GM04503 (cell line): ENCODE measurements at places on chromosomes 7 and 10.

DNA sequence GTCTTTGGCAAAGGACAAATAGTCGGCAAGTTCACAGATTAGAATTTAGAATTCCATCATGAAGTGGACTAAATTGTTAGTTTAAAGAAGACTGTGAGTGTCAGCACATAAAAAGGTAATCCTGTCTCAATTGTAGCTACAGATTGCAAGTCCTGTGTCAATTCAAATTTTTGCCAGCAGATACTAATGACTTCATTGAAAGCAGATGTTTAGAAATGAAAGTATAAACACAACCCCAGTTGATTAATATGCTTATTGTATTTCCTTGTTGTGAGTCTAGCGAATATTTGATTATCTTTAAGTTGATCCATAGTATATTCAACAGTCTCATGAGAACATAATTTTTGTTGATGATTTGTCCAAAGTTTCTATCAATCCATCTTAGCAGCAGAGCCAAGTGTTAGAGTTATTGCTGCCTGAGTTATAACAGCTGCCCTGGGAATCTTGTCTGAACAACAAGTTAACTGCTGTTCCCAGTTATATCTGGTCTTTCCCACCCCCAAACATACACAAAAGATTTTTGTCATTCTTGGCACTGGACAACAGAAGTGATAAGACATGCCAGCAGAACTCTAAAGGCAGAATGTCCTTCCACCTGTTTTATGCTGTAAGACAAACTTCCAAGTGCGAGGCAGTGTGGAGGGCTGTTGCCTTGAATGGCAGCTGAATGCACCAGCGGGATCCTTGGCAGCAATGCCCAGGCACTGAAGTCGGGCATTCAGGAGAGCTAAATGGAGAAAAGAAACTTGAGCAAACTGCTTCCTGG lies 21.3 kb upstream of the HERPUD2 start:
- DNase-seq = no peak

GRCh38 chr10:117260084-117260483 lies 19.2 kb downstream of the SLC18A2 start:
- DNase-seq = no peak

- DNase-seq = peak; percentile 39
Observed at GRCh38 chr10:3625959-3626751, 158.9 kb downstream of the KLF6 start.

- DNase-seq = no peak
Observed at GRCh38 chr10:42975005-42975493, 101.8 kb upstream of the RET start.

- no peak for DNase-seq
Observed at GRCh38 chr7:13748998-13749397, 240.5 kb downstream of the ETV1 start.

GRCh38 chr10:6053303-6053702 lies 8.9 kb downstream of the IL2RA start:
- DNase-seq = no peak

DNA sequence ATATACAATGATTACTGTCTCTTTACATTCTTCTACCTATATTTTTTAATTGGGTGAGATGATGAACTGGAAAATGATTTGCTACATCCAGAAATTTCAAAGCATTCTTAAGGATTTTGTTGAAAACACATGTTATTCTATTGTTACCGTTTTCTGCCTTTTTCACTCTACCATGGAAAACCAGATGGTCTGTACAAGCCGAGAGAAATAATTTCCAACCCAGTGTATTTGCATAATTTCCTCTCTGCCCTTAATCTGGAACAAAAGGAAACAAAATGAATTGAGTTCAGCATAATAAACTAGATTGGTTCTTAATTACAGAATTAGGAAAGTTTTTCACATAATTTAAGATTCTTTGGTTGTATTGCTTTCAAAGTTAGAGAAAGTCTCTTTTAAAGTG lies 211.2 kb downstream of the CACNB2 start:
- DNase-seq = no peak

GRCh38 chr10:105834261-105835059 lies 1193.4 kb downstream of the SORCS3 start:
- no peak for DNase-seq

- DNase-seq = no peak
Observed at GRCh38 chr7:30694774-30695721, 12.8 kb upstream of the CRHR2 start.

DNA sequence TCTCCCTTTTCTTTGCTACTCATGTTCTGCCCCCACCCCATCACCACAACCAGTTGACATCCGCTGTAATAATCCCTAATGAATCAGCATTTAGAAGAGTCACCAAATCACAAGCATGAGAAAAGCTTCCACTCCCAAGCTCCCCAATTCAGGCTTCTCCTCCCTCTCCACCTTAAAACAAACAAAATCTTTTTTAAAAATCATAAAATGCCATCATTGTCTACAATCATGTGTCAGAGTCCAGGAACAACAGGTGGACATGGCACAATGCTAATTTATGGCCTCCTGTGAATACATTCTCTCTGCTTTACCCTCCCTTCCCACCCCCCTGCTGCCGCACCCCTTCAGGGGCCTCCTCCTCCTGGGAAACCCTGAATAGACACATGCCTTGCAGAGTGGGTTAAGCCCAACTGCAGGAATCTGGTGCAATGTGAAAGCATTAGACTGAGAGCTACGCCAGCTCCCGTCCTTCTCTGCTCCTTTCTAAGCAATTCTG lies 3.7 kb downstream of the LRRC4 start:
- no peak for DNase-seq

- DNase-seq = no peak
Observed at GRCh38 chr10:75272094-75272493, 36.3 kb upstream of the COMTD1 start.

- DNase-seq = no peak
Observed at GRCh38 chr10:91880310-91880709, 29.0 kb downstream of the FGFBP3 start.

DNA sequence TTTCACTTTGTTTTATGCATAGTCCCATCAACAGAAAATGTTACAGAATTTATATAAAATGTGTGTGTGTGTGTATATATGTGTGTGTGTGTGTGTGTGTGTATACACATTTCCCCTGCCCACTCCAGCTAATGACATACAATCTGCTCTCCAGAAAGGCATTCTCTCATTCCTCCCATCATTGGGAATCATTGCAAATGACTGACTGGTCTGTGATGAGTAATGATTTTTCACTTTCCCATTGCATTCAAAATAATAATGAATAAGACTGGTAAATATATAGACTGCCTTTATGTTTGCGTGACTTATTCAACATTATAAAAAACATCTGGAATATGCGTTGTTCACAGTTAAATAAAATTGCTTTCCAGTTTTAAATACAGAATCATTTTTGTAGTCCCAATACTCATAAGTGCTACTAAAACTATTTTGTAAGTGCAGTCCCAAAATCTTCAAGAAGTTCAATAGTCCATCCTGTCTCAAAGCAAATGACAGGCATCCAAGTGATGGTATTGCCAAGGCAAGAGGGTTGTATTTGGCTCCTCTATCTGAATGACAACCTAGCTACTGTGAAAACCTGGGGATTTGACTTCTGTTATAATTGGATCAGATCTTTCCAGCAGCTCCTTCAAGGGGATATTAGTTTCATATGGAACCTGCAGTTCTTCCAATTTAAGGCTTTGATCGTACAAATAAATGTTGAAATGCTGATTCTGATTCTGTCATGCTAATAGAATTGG lies 150.9 kb downstream of the POLR1F start:
- DNase-seq = no peak

DNA sequence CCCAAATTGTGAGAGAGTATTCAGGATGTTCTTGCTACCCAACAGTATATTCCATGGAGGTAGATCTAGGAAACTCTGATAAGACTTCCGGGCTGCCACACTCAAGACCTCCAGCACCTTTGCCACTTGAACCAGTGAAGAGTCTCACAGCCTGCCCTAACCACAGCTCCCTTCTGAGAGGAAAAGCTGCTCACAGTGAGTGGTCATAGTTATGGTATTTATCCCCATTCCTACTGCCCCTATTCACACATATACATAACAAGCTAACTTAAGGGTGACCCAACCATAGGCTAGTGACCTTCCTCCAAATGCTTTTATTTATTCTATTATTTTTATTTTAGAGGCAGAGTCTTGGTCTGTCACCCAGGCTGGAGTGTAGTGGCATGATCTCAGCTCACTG lies 156.3 kb downstream of the PTEN start:
- DNase-seq = no peak

DNA sequence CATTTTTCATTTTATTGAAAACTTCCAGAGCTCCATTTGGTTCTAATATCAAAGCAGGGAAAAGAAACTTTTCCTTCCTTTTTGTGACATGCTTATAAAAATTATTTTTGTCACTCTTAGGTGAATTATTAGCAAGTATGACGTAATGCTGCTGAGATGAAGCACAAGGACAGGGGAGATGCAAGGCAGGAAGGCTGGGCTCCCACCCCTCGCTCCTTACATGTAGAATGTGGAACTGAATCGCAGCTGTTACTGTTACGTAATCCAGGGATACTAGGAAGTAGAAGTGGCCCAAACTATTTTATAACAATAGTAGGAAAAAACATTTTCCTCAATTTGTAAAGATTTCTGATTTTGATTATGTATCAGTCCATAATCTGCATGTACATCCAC lies 17.1 kb upstream of the GTPBP4 start:
- DNase-seq = no peak

- DNase-seq = no peak
Observed at GRCh38 chr7:31192986-31193385, 140.9 kb downstream of the ADCYAP1R1 start.

DNA sequence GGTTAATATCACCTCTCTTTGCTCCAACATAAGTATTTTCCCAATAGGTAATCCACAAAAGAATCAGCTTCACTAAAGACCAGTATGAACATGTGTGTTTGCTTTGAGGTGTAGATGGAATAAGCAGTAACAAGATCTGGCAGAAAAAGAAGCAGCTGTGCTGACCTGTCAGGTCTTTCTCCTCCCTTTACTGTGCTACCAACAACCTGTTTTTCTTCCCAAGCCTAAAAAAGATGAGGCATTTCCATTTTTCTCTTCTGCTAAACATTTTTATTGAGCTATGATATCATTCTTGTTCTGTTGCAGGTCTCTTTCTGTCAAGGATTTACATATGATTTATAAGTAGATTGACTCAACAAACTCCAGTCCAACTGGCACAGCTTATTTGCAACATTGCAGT lies 315.2 kb upstream of the GLI3 start:
- no peak for DNase-seq

DNA sequence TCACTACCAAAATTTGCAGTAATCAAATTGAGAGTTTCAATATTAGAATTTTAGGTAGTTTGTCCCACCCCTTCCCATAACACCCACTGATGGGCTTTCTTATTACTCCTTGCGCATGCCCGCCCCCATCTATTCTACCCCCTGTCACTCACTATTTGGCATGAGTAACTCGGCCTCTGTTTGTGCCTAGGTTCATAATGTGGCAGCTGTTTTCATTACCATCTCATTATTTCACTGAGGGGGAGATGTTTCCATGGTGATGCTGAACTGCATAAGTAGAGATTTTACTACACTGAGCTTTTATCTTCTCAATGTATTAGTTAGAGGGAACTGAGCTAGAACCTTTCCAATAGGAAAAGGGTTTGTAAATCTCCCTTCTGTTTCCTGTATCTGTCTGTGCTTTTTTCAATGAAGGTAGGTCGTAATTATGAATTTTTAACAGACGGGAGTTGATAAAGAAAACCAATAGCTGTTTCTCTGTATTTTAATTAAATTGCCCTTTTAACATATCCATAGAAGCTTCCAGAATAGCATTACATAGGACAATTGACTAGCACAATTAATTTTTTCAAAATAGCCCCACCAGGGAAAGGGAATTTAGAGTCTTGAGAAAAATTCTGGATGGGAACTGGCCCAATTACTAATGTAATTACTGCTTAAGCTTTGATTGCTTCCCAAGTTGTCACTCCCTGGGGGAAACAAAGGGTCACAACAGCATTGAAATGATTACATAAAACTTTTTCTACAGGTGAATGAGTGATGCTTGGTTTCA lies 33.4 kb downstream of the PRPS1L1 start:
- no peak for DNase-seq

DNA sequence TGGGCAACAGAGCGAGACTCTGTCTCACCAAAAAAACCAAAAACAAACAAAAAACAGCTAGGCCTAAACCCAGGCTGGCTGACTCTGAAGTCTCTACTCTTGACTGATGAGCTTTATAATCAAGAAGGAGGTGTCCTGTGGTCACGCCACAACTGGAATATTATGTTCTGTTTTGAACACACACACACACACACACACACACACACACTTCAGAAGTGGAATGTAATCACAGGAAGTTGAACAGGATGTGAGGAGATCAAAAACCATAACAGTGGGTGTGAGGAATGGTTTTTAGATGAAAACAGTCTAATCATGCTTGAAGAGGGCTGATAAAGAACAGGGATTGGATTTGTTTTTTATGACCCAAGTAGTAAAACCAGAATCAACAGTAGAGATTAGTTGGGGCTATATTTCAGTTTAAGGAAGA lies 51.1 kb upstream of the IL6 start:
- DNase-seq = no peak

GRCh38 chr10:87775766-87776165 lies 42.3 kb downstream of the ATAD1 start:
- no peak for DNase-seq

- DNase-seq = no peak
Observed at GRCh38 chr7:158495786-158496185, 91.8 kb downstream of the PTPRN2 start.

DNA sequence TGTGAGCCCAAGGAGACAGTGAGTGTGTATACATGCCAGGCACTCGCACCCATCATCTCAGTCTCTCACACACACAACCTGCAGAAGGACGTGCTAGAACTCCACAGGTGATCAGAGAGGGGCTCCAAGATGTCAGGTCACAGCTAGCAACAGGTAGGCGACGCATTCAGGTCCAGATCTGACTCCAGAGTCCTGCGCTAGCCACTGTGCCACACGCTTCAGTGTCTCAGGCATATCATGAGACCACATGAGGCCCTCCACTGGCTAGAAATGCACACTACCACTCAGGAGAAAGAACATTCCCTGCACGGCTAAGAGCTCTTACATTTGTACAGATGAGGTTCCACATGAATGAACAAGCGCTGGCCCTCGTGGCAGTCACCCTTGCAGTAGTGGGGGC lies 11.5 kb downstream of the AKR1B1 start:
- no peak for DNase-seq

GRCh38 chr7:159020987-159021386 lies 123.7 kb downstream of the VIPR2 start:
- no peak for DNase-seq

GRCh38 chr7:125074141-125074540 lies 144.5 kb upstream of the POT1 start:
- DNase-seq = no peak

GRCh38 chr10:94200146-94200837 lies 162.4 kb downstream of the NOC3L start:
- no peak for DNase-seq
